ENCODE measurements at places on chromosomes 6 and 20. TPM values are rescaled to one million over a fixed set of nuclear protein-coding genes. Genes with fewer than 3 reads are reported as not detected.
A peak's percentile ranks its signal among the peaks of the same experiment; 100 is the strongest.

The LATS1 gene
- total RNA-seq = 35.9 TPM

The CCNC gene
- 90.2 TPM for total RNA-seq

The PLA2G7 gene
- total RNA-seq = 5.4 TPM

The GNAS-AS1 gene
- 1.2 TPM for total RNA-seq

DNA sequence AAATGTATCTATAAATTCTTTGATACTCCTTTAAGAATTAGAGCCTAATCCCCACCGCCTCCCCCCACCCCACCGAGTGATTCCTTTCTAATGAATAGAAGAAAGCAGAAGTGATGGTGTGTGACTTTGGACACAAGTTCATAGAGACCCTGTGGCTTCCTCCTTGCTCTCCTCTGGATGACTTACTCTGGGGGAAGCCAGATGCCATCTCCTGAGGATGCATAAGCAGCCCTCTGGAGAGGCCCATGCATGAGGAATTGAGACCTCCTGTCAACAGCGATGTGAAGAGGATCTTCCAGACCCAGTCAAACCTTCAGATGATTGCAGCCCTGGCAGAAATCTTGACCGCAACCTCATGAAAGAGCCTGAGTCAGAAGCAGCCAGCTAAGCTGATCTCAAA is 21.1 kb downstream of the AHCY start:
- no peak for DNase-seq

DNA sequence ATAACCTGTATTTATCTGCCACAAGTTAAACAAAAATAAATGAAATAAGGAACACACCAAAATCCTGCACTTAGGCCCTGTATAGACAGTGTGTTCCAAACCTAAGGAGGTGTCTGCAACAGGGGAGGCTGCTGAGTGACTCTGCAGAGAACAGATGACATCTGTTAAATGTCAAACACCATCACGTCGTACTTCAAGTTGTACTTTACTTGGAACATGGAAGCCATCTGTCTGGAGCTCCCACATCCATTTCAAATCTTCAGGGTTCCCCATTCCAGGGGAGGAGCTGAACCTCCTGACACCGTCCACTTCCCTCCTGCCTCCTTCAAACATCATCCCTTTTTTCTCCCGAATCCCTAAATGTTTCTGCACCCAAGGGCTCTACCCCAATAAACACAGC is 1.8 kb upstream of the MAP7 start:
- DNase-seq = no peak

The C6orf15 gene
- total RNA-seq = not detected

GRCh38 chr20:52470561-52470960 is 279.0 kb upstream of the ZFP64 start:
- no peak for DNase-seq

DNA sequence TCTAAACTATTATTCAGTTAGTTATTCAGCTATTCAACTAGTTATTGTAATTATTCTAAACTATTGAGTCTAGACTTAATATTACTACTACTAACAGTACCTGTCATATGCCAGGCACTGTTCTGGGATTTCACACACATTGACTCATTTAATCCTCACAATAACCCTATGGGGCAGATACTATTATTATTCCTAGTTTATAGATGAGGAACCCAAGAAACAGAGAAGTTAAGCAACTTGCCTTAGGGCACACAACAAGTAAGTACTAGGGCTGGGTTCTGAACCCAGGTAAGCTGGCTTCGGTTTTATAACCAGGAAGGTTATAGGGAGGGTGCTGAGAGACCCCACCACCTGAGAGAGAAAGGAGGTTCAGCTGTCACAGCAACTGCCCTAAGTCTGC is 7.8 kb downstream of the TEAD3 start:
- no peak for DNase-seq

DNA sequence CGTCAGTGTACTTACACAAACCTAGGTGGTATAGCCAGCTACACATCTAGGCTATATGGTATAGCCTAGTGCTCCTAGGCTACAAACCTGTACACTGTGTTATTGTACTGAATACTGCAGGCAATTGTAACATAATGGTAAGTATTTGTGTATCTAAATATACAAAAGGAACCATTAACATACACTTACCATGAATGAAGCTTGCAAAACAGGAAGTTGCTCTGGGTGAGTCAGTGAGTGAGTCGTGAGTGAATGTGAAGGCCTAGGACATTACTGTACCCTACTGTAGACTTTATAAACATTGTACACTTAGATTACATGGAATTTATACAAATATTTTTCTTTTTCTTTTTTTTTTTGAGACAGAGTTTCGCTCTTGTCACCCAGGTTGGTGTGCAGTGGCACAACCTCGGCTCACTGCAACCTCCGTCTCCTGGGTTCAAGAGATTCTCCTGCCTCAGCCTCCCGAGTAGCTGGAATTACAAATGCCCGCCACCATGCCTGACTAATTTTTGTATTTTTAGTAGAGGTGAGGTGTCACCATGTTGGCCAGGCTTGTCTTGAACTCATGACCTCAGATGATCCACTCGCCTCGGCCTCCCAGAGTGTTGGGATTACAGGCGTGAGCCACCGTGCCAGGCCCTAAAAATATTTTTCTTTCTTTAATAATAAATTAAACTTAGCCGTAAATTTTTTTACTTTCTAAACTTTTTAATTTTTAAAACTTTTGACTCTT is 15.4 kb upstream of the KIAA1755 start:
- DNase-seq = no peak

GRCh38 chr6:136763716-136764516 is 28.4 kb downstream of the MAP3K5 start:
- DNase-seq = no peak

The RCAN2 gene
- total RNA-seq = 57.5 TPM

DNA sequence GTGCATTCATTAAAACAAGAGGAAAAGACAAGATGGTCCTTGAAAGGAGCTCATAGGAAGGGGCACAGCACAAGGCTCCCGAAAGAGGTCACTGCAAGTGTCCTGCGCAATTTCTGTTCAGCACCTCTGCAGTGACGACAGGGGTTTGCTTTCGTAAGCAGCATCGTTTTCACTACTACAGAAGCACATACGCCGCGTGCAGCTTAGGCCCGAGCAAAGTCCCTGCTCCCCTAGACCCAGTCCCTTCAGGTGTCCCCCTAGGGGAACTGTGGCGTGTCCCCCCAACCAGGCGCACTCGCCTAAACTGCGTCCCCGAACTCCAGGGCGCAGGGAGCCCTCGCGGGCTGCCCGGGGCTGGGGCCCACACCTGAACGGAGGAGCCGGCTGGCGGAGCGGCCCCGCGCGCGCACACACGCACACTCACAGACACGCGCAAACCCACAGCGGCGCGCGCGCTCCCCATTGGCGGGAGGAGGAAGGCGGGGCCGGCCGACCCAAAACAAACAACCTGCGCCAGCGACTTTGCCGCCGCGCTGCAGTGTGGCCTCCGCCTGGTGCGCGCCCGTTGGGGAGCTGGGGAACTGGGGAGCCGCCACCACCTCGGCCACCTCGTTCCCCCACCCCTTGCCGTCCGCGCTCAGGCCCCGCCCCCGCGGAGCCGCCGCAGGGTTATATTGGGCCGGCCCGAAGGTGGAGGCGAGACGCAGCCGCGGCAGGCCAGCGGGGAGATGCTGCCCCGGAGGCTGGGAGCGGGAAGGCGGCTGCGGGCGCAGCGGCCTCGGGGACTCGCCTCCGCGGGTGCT is at the start of gene FOXQ1:
Gene FOXQ1 (plus strand): TSS at position 699 of the 803 bp plus-strand sequence. CDS start 607 bp downstream, outside the sequence.
- peak; percentile 74 for DNase-seq

- DNase-seq = no peak
These were observed 242.2 kb upstream of the ECI2 start for GRCh38 chr6:4377603-4378002.

- DNase-seq = no peak
These were observed 20.4 kb downstream of the RAB44 start for GRCh38 chr6:36717871-36718540.

- no peak for DNase-seq
These were observed 116.1 kb upstream of the PTPN1 start for GRCh38 chr20:50393990-50394561.

The GPR6 gene
- 0.59 TPM for total RNA-seq

DNA sequence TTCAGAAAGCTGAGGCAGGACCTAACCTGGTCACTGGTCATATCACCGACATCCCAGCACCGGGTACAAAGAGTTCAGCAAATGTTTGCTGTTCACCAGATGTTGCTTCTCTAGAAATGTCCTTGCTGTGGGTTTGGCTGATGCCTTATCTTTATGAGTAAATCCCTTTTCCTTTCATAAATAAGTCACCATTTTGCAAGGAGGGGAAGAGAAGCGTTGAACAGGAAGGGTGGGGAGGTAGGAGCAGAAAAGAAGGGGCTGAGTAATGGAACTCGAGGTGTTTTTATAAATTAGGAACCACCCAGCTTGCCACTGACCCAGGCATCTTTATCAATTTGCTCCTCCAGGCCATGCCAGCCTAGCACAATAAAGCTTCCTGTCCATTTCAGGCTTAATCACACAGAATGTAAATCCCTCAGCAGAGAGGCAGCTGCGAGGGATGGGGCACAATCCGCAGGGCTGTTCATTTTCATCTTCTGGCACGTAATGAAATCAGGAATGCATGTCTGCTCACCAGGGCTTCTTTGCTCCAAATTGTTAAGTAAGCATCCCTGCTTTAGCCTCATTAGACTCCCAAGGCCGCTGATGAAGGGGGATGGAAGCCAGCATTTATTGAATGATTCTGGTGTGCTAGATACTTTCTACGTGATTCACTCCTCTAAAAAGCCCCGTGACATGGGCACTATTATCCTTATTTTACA is 371.9 kb upstream of the CHD6 start:
- DNase-seq = no peak

The PPP1R11 gene
- 48.3 TPM for total RNA-seq

The IL17A gene
- not detected for total RNA-seq

DNA sequence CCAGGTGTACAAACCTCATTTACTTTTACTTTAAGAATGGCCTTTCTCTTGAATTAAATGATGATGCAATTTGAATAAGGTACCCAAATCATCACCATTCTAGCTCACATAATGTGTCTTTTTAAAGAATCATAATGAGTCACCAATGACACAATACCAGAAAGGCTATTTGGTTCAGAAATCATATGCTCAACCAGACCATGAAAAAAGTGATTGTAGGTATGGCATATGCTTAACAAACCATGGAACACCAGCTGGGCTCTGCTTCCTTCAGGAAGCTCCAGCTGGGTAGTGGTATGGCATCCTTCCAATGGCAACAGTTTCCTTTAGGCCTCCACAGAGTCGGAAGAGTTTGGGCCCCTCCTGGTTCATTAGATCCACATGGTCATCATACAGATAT is 128.2 kb downstream of the FRK start:
- DNase-seq = no peak

DNA sequence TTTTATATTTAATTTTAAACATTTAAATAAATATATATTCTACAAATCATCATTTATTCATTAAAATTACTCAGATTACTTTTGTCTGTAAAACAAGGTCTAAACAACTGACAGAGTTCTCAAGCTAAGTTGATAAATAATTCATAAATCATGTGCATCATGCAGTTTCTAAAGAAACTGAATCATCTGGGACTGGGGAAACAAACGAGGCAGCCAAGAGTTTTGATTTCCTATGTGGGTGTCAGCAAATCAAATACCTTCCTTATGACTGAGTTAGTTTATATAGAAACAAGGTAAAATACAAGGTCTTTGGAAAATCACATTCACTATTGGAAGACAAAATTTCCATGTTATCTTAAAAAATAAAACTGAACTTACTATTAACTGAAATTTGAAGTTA is 149.9 kb upstream of the BEND6 start:
- no peak for DNase-seq

DNA sequence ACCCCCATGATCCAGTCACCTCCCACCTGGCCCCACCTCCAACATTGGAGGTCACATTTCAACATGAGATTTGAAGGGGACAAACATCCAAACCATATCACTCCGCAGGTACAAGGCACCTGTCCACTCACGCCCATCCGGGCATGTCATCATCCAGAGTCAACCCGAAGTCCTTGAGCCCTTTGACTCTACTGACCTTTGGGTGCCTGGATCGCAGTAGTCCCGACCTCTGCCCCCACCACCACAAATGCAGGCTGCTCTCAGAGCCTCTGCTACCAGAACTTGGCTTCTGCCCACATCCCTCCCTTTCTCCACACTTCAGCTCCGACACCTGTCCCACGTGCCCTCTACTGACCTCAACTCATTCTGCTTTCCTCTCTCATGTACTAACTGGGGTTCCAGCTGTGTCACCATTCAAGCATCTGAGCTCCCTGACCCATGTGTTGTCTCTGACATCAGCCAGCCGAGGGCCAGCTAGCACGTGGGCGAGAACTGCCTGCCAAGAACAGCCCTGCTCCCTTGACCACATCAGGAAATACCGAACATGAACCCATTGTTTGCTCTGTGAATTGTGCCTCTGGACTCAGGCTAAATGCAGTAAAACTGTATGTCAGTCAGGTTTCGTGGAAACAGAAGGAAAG is 498.3 kb upstream of the SULF2 start:
- peak; percentile 49 for DNase-seq

The DUSP15 gene
- total RNA-seq = 13.3 TPM
